ENCODE measurements at places on chromosomes 3 and 15.

DNA sequence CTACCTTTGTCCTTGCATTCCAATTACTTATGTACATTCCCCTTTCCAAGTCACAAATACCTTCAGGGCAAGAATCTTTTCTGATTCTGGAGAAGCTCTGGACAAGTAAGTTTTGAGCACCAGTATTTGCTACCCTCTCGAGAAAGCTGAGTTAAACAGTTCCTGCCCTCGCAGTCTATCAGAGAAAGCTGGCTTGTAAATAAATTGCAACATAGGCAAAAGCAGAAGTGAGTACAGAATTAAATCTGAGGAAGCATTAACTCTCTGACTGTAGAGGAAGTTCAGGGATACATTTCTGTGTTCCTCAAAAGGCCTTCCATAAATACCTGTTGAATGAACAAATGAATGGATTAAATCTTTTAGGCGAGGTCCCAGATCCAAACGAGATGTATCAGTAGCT lies 1.2 kb downstream of the OSBPL11 start:
- no peak for DNase-seq

DNA sequence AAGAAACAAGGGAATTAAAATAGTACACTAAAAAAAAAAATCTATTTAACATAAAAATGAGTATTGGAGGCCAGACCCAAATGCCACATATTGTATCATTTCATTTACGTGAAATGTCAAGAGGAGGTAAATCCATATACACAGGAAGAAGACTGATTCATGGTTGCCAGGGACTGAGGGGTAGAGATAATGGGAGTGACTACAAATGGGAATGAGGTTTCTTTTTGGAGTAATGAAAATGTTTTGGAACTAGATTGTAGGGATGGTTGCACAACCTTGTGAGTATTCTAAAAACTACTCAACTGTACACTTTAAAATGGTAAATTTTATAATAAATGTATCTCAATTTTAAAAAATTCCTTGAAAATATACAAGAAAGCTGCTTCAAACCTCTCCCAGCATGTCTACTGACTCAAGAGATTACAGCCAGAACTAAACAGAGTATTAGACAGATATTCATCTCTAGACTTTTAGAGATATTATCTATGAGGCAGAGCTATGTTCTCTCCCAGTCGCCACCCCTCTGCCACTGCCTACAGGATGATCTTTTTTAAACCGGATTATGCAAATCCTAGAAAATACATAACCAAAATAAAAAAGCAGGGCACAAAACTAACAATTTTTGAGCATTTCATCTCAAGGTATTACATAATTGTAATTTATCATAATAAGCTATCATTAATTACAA lies 6.2 kb downstream of the HLTF start:
- no peak for DNase-seq

DNA sequence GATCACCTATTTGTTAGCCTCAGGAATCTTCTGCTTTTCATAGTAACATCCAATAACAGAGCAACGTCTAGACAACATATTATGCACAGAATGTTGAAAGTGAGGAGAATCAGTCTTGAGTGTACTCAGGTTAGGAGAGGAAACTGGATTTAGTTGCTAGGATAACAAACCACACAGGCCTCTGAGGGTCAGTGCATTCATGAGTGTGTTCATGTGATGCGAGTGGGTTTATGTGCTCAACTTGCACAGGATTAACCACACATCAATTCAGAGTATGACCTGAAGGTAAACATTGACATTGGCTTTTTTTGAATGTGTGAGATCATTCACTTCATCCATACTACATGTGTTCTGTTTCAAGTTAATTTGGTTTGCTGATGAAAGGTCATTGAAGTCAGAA lies 287.6 kb downstream of the DIPK2A start:
- DNase-seq: no peak

DNA sequence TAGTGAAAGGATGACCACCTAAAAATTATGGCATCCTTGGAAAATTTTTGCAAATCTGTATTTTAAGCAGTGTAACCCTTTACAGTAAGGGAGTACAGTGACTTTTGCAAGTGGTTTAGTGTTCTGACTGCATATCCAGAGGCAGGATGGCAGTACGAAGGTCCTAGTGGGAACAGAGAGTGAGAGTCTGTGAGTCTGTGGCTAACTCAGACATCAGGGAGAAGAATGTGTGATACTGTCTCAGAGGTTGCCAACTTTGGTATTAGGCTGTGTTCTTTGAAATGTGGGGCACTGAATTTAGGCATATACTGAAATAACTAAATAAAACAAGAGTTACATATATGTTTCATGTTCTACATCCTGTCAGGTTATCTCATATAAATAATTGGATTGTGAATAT lies 25.7 kb downstream of the PRKCI start:
- DNase-seq: no peak

- DNase-seq: no peak
These were observed 172.0 kb upstream of the BFSP2 start for GRCh38 chr3:133227813-133228212.

DNA sequence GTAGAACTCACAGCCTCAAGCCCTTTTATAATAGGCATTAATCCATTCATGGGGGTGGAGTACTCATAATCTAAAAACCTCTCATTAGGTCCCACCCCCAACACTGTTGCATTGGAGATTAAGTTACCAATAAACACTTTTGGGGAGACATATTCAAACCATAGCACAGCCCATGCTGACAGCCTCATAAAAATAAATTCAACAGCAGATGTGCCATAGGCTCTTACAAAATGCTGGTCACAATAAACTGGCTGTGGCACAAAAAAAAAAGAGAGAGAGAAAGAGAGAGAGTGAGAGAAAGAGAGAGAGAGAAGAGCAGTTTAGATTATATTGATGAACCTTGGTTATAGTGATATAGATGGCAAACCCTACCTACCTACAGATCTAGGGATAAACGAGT lies 1000.9 kb downstream of the TUSC7 start:
- DNase-seq: no peak

DNA sequence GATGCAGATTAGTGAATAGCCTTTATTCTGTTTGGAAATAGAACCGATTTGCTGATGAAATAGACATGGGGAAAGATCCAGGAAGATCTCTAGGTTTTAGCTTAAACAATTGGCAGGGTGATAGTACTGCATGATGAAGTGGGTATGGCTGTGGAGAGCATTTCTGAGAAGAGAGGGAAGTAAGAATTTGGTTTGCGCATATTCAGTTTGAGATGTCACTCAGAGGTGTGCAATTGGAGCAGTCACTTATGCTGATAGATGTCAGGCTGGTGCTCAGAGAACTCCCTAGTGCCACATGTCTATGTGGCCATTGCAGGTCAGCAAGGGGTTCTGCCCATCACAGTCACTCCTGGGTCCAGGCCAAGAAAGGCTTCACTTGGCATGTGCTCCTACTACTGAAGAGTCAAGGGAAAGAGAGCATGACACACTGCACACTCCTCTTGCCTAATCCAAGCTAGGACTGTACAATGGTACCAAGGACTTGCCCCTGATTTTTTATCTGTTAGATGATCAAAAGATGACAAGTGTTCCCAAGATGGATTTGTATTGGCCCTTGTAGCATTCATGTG lies 57.2 kb upstream of the ST8SIA2 start:
- no peak for DNase-seq

GRCh38 chr3:196096382-196096953 lies 14.6 kb upstream of the TFRC start:
- no peak for DNase-seq

All from activated gamma-delta T cell treated with Interleukin-2 at 50 U/mL for 16 hours (primary cell).